ENCODE measurements at places on chromosomes 11 and 22.
A peak's percentile ranks its signal among the peaks of the same experiment; 100 is the strongest.

DNA sequence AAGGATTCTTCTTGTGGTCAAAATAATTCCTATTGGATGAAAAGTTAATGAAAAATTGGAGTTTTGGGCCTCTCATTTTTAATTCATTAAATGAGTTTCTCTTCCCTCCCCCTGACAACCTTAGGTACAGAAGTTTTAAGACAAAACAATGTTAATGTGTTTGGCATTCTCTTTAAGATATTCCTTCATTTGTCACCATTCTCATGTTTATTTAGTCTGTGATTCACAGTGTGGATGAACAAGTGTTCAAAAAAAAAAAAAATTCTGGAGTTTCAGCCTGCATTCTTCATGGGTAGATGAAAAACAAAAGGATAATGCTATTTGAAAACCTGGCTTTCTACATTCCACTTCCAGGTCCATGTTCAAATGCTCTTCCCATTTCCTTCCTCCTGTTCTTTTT lies 172.6 kb upstream of the LUZP2 start:
- DNase-seq, result peak; percentile 32

GRCh38 chr11:3035333-3035732 lies 21.9 kb downstream of the CARS1 start:
- DNase-seq, result no peak

DNA sequence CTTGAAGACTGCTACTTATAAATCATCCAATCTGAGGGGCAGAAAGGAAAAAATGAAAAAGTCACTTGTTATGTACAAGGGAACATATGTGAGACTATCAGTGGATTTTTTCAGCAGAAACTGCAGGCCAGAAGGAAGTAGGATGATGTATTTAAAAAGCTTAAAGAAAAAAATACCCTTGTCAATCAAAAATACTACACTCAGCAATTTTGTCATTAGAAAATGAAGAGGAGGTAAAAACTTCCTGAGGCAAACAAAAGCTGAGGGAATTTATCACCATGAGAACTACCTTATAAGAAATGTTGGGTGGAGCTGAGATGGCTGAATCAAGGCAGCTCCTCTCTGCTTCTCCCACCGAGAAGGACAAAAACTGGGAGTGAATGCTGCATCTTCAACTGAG lies 21.1 kb downstream of the MRGPRX2 start:
- DNase-seq, result no peak

GRCh38 chr11:76728778-76729177 lies 54.4 kb upstream of the TSKU start:
- DNase-seq, result no peak

- no peak for DNase-seq
Observed at GRCh38 chr22:40733919-40734318, 54.6 kb downstream of the MCHR1 start.

DNA sequence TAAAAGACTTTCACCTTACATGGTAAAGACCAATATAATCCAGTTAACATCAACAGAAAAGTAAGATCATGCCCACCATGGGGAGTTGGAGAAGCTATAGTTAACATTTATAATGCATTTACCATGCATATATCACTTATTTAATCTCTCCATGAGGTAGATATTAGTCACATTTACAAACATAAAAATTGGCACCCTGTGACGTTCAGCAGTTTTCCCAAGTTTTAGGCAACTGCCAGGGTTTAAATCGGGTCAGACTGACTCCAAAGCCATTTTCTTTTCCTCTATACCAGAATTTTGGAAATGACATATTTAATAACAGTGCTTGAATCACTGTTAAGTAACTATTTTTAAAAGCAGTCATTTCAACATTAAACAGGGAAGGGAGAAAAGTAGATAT lies 266.3 kb downstream of the DDX10 start:
- no peak for DNase-seq

GRCh38 chr22:28829358-28830181 lies 29.2 kb upstream of the XBP1 start:
- DNase-seq, result peak; percentile 42

GRCh38 chr11:13114566-13115379 lies 105.7 kb downstream of the RASSF10 start:
- DNase-seq, result no peak

GRCh38 chr11:118886681-118887111 lies 3.0 kb downstream of the CXCR5 start:
- DNase-seq, result no peak

GRCh38 chr22:33247758-33248157 lies 189.6 kb upstream of the SYN3 start:
- DNase-seq, result no peak

- peak; percentile 40 for DNase-seq
Observed at GRCh38 chr22:43945632-43946383, 9.4 kb upstream of the SAMM50 start.

DNA sequence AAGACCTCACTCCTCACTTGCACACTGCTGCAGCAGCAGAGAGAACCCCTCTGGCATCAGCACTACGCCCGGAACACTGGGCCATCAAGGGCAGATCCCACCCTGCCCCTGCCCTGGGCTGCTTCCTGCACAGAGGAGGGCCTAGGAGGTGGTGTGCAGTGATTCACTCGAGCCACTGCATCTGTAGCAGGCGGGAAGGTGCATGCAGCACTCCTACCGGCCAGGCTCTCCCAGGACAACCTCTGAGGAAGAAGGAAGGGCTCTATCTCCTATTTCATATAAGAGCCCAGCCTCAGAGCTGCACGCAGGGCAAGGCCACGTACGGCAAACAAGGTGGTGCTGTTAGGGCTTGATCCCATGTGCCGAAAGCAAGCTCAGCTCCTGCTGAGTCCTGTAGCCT lies 14.2 kb downstream of the RANGAP1 start:
- no peak for DNase-seq

- peak; percentile 49 for DNase-seq
Observed at GRCh38 chr22:45511847-45512261, 9.2 kb downstream of the FBLN1 start.

- DNase-seq, result peak; percentile 6
Observed at GRCh38 chr11:122020902-122021301, 95.1 kb downstream of the BLID start.

GRCh38 chr22:39973656-39974055 lies 13.5 kb downstream of the TMA7B start:
- DNase-seq, result no peak

DNA sequence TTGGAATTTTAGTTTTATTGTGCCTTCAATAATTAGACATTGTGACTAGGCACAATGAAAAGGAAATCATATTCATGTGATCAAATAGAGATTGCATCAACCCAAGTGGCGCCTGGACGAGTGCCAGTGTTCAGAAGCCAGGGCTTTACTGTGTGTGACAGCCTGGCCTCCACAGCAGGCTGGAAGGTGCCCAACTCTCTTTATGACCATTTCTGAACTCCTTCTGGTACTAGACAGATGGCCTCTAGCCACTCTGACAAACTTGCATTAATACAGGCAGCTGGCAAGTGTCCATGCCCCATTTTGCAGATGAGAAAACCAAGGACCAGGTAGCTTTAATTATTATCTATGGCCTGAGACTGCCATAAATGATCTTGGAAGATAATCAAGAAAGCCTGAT lies 8.3 kb upstream of the POU2AF1 start:
- DNase-seq, result no peak

- no peak for DNase-seq
Observed at GRCh38 chr11:73990730-73991129, 8.1 kb upstream of the UCP2 start.

DNA sequence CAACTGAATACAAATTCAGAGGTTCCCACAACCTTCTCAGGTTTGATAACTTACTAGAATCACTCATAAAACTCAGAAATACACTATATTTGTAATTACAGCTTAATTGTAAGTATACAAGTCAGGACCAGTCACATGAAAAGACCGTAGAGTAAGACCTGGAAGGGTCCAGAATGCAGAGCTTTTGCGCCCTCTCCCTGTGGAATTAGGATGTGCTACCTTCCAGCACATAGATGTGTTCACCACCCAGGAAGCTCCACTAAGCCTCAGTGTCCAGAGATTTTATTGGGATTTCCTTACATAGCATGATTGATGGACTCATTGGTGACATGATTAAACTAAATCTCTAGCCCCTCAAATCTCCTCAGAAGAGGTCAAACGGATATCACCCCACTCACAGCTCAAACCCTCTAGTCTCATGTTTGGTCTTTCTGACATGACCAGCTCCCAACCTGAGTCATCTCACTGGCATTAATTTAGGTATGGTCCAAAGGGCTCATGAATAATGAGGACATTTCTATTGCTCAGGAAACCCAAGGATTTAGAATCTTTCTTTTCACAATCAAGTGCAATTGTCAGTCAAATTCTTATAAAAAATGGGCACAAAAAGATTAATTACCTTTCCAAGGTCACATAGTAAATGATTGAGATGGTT lies 77.2 kb upstream of the UBASH3B start:
- no peak for DNase-seq

DNA sequence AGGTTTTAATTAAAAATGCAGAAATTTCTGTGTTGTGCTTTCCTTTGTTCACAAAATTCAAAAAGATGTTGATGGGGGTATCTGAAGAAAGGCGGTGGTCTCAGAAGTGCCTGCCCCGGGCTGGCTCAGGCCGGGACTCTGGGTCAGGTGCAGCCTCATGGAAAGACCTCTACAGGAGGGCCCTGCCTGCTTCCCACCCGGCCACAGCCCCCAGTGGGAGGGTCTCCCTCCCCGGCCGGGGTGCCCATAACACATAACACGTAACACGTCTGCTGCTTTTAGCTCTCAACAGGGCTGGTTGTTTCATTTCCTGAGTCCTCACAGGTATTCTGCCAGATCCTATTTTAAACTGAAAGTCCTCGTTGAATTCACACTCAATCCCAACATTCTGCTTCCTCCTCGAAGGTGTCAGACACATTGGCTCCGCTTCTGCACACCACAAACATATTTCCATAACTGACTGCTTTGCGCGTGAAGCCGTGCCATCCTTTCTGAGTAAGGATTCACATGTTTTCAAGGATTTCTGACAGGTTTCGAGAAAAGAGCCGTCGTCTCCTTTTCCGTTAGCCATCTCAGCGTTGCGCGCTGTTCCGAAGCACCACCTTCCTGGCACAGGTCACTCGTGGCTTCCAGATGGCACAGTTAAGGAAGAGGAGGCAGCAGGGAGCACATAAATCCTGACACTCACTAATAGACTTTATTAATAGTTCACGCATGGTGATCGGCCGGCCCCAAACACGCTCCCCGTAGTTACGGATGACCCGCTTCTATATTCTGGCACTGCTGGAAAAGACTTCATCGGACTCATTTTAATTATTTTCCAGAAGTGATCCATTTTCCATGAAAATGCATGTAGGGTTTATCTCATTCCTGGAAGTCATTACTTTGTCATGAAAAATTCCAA lies 569.3 kb downstream of the BRD1 start:
- DNase-seq, result no peak

DNA sequence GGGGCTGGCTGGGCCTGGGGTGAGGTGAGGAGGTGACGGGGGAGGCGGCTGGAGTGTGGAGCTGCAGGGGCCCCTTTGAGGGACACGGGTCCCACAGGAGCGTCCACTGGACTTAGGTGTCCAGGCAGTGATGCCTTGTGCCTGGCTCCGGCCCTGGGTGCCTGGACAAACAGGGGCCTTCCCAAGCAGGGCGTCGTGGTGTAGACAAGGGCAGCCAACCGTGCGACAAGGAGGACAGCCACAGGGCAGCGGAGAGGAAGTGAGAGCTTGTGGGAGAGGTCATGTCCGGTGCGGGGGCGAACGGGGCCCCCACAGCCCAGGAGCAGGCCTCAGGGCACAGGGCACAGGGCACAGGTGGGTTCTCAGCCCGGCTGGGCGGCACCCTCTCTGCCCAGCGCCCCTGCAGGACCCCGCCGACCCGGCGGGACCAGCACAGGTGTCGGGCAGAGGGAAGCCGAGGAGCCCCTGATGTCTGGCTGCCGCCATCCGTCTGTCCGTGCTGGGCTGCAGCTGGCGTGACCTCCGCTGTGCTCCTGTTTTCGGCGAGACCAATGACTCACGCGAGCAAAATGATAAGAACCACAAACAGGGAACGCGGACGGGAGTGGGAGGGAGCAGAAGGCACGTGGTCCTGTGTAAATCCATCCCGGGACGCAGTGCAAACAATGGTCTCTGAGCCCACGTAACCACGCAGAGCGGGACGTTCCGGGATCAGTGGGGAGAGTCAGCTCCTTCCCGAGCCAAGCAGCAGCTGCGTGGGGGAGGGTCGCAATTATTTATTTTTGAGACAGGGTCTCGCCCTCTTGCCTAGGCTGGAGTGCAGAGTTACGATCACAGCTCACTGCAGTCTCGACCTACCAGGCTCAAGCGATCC lies 49.1 kb upstream of the A4GALT start:
- DNase-seq, result peak; percentile 59

DNA sequence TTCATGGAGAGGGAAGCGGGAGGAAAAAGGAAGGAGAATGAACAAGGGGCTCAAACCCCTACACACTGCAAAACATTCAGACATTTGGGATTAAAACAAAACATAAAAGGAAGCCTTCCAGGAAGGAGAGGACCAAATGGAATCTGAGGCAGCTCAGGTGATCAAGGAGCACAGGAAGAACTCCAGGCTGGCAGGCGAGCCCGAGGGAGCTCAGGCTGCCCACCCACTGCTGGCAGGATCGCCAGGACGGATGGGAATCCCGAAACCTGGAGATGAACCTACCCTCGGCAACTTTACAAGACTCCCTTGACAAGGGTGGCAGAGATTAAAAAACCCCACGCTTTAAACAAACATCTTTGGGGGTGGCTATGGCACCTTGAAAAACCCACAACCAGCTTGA lies 5.0 kb upstream of the PYGM start:
- DNase-seq, result no peak

- no peak for DNase-seq
Observed at GRCh38 chr11:134655189-134655989, 243.3 kb upstream of the B3GAT1 start.

DNA sequence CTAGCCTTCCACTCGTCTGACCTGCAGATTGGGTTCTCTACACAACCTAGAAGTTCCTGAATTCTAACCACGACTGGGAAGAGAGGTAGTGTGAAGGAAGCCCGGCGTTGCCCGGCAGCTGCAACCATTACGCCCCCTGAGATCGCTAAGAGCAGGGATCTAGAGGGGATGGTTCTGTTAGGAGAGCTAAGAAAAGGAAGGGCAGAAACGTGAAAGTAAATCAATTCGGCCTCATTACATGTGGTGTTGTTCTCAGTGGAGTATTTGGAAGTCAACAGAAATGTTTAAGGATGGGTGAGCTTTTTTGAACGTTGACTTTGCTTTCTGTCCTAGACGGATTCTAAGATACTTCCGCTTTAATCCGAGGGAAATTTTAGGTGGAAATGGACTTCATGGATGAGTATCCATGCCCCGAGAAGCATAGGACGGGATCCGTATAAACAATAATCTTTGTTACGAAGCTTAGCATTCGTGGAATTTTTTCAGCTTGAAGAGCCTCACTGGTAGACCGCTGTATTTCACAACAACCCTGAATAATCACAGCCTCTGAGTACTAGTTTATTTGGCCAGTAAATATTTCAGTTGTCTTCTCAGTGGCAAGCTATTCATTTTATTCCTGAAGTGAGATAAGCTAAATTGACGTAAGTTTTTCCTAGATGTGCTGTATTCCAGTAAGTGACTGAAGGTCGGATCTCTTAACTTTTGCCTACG lies 629 bp downstream of the ATP5MG start:
- DNase-seq, result peak; percentile 61

DNA sequence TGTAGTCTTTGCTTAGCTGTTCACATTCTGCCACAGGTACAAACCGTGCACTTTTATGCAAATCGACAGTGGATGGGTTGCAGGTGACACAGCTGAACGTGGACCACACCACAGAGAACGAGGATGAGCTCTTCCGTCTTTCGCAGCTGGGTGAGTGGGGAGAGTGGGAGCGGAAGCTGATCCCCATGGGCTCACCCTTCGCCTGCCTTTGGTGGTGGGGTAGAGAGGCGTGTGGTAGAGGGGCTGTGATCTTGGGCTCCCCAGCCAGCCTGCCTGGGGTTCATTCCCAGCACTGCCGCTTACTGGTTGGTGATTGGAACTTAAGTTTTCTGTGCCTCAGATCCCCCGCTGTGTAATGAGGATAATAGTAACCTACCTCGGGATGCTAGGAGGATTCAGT lies 19.1 kb downstream of the TAB1 start:
- no peak for DNase-seq

All from kidney glomerular epithelial cell (primary cell).